ENCODE measurements at places on chromosomes 3 and 15.

DNA sequence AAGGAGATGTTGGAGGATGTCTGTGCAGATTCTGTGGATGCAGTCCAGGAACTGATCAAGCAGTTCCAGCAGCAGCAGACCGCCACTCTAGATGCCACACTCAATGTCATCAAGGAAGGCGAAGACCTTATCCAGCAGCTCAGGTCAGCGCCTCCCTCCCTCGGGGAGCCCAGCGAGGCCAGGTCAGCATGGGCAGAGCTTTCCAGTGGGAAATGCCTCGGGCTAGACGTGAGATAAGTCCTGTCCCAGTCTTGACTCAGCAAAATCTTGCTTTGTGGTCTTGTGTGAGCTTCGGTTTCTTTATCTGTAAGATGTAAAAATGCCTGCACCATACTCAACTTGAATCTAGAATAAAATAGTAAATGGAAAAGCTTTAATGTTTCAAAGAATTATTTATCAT, 335.1 kb upstream of the UMPS start:
- DNase-seq: no peak

DNA sequence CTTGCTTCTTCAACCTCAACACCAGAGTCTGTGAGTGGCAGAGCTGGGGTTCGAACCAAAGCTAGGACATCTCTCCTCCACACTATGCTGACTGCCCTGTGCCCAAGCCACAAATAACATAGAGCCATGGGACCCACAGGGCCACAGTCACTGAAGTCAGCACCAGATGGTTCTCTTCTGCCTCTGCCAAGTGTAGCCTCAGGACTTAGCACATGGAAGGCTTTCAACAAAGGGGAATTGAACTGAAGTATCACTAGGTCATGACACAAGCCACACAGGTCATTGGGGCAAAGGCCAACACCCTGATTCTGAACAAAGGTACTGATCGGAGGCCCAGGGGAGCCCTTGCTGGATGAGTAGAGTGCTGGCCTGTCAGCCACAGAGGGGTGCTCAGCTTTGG, 83.6 kb downstream of the BDH1 start:
- DNase-seq: no peak

GRCh38 chr3:192887701-192888100, 30.0 kb downstream of the MB21D2 start:
- DNase-seq: no peak

- peak; percentile 81 for DNase-seq
Observed at GRCh38 chr3:188154014-188154808, at the start of gene LPP. Gene LPP, plus strand, starts transcription at chr3:188154157. Its CDS starts 251,964 bp downstream, at chr3:188406121.

- no peak for DNase-seq
Observed at GRCh38 chr3:59526999-59527398, 477.2 kb upstream of the CFAP20DC start.

- no peak for DNase-seq
Observed at GRCh38 chr3:127894481-127894880, 20.6 kb upstream of the KBTBD12 start.

DNA sequence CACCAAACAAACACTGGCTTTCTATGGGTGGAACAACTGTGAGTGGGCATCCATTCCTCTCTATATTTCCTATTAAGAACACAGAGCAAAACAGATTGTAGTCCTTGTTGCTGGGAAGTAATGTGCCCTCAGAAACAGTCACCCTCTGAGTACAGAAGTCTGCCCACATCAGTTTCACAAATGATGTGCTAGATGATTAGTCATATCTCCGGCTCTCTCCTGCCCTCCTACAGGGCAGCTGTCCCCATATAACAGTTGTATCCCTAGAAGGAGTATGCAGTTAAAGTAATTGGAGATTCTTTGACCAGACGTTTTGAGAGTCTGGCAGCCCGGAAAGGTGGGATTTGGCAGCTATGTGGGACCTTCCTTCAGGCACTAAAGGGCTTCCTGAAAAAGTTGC, 159.9 kb downstream of the APBA2 start:
- no peak for DNase-seq

DNA sequence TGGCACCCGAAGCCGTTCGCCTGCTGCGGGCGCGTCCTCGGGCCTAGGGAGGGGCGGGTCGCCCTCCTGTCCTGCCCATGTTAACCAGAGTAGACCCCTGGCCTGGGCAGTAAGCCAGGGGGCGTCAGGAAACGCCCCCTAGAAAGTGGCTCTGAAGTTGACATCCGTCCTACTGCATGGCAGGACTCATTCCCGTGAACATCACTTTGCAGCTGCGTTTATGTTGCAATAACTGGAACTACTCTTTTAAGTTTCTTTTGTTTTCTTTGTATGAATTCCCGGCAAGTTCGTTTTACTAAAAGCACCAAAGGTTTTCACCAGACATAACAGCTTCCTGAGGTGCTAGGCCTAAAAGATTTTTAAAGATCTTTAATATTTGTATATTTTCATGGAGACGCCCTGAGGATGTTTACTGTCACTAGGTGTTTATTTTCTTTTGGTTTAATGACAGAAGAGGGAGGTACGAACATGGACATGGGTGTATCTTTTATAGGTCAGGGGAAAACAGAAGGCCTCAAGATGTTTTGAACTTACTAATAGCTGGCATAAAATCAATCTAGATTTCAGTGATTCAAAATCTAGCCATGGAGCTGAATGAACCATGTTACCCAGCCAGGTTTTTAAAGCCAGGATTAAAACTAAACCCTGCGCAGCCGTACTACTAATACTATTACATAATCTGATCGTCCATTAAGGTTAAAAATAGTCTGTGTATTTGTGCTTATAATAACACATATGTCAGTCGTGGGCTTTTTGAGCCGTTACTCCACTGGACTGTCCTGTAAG, 1.0 kb downstream of the C15orf61 start:
- DNase-seq: no peak

DNA sequence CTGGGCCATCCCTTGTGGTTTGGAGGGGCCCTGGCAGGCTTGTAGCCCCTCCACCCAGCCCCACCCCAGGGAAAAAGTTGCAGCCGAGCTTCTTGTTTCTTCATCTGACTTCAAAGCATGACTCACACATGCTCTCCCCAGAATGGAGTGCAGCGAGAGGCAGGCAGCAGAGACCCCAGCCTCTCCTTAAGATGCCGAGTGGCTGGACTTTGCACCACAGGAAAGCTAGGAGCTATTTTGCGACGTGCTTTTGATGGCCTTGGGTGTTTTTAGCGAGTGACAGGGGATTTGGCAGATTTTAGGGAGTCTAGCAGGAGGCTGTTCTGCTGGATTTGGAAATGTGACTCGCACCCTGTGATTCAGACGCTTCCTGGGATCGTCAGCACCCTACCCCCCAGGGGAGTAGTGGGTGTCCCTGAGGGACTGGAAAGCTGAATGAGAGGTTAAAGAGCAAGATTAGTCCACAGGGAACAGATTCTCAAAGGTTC, 14.2 kb downstream of the BAHD1 start:
- no peak for DNase-seq

GRCh38 chr15:91183596-91183995, 83.5 kb downstream of the SV2B start:
- no peak for DNase-seq

GRCh38 chr3:57006179-57006657, 54.2 kb upstream of the SPATA12 start:
- no peak for DNase-seq

DNA sequence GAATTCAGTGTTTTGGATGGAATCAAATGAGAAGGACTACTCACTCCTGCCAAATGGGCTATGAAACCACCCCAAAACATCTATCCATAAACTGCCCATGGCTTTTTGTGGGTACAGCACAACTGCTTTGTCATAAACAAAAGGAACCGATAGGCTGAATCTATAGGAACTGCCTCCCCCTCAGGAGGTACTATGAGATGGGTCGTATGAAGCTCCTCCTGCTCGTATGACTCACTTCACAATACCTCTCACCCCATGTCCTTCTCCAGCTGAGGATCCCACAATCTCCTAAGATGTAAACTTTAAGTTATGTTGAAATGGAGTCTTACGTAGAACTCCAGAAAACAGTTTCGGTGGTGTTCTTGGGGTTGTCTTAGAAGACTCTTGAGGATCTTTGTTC, 129.9 kb upstream of the SAMMSON start:
- DNase-seq: no peak

GRCh38 chr3:135452881-135453280, 512.6 kb upstream of the PPP2R3A start:
- no peak for DNase-seq

DNA sequence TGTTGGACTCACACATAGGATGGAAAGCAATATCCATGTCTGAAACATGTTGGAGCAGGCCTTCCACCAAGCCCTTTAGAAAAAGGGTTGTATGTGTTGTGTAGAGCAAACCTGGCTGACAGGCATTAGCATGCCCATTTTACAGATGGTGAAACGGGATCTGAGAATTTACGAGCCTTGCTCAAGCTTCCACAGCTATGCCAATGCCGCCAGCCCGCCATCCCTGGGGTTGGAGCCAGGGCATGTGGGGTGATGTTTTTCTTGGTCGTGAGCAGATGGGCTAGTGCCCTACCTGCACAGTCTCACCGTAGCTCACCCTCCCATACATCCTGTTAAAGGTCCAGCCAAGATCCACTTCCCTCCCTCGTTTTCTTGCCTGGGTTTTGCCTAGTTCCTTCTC, 97.5 kb upstream of the TLE3 start:
- DNase-seq: no peak

GRCh38 chr15:61084472-61084871, 144.6 kb downstream of the RORA start:
- DNase-seq: no peak

DNA sequence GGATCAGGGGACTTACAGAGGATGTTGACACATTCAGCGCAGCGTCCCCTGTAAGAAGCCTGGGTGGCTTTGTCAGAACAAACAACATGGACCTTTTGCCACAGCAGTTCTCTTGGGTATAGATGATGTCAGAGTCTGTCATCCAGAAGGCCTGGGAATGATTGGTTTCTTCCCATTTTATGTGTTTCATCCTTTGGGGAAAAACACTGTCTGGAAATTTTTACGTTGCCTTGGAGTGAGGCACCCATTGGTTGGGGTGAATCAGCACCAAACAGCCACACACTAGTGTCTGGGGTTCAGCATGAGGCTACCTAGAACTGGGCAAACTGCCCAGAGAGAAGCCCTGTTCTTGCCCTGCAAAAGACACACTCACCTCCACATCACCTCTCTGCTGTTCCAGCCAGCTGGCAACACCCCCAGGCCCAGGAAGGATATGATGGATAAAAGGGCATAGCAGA, 123.0 kb downstream of the FAM43A start:
- no peak for DNase-seq

DNA sequence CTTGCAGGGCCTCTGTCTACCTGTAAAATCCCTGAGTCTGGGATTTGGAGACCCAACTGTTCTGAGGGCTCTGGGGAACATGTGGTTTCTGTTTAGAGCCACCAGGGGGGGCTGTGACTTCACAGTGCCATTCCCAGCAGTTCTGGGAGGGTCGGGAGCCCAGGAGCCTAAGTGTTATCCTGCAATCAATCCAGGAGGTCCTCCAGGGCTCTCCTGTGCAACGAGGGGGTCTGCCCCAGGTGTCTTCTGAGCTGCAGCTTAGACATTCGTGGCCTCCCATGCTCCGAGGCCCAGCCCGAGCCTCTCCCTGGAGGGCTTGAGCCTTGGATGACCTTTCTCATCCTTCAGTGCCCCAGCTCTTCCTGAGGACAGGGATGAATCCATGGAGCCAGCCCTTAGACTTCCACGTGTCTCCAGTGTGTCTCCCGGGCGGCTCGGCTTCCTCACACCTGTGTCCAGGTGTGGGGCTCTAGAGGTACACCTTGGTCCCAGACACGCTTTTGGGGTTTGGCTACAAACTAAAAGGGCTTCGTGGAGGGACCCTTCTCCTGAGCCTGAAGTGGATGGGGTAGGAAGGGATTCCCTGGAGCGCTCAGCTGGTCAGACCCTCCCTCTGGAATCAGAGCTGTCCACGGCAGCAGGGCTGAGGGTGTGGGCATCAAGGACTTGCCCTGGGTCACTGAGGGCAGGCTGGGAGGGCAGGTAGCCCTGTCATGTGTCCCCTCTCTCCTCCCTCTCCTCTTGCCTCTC, 20.3 kb upstream of the ABTB1 start:
- DNase-seq: no peak

DNA sequence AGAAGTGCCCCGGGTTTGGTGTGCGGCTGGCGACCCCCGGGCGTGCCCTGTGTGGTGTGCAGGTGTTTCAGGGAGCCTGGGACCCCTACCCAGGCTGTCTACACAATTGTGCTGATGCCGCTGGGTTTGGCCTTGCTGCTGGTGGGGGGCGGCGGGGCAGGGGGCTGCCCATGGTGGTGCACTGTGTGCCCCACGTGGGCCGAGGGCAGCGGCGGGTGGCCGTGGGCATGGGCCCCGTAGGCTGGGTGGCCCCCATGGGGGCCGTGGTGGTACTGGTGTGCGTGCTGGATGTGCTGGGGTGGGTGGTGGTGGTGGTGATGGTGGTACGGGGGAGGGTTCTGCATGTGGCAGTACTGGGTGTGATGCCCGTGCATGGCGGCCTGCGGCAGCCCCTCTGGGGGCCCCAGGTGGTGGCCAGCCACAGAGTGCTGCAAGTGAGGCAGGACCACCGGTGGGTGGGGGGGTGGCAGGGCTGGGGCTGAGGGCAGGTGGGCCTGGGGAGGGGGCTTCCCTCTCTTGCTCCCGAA, 59.6 kb upstream of the RPL32 start:
- no peak for DNase-seq

DNA sequence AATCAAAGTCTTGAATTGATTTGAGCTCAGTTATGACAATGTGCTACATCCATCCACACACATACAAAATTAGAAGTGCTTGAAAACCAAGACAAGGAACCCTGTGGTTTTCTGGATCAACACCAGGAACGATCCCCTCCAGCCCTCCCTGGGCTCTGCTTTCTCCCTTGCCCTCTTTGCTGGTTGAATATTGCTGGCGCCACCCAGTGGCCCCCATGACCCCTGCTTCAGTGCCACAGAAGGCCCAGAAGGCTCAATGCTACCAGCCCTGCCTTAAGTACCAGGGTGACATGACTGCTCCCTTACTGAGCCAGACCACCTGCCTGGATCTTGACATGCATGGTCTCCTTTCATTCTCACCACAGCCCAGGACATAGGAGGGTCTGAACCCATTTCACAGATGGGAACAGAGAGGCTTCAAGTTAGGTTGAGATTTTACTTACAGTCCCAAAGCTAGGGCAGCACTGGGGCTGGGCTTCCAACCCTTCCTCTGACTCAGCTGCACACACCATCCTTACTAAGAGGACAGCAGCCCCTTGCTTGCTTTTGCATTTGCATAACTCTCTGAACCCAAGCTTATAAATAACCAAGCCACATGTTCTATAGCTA, 15.0 kb downstream of the IL12A start:
- DNase-seq: peak; percentile 16

DNA sequence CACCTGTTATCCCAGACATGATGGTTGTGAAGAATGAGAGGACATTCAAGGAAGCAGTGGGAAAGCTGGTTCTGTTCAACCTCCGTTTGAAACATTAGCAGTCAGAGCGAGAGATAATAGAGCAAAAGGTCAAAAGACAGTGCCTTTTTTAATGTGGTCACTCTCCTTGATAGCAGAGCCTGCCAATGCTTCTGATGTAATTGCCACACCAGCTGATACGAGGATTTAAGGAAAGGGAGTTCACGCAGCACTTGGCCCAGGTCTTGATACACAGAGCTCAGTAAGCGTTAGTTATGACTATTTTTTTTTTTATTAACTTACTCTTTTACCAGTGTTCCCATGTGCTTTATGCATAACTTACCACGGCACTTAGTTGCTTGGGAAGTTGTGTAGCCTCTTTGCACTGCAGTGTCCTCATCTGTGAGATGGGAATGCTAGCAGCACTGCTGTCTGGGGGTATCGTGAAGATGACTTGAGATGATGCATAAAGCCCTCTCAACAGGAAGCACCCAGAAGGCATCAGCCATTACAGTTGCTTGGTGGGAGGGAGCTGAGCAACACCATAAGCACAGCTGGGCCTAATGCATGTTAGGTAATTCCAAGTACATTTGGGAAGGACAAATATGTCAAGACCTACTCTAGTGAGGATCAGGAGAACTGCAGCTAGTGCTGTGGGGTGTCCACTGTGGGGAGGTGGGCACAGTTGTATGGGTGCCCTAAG, 123.3 kb upstream of the RASGRP1 start:
- no peak for DNase-seq
